Right kidney (tissue), 9 donors: ENCODE measurements at places on chromosomes 12 and 14.

DNA sequence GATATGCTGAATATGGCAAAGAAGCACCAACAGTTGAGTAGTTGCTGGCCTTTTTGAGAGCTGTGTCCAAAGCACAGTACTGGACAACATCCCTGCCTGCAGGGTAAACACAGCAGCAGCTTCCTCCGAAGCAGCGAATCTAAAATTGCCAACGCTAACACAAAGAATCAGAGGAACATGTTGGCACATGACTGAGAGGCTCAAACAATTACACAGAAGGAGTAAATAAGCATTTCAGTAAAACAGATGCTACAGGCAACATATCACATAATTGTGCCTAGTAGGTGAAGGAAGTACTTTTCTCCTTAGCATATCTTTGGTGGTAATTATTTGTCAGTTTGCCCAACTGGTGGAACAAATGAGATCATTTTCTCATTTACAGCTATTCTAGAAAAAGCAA, 52.1 kb downstream of the KICS2 start:
- DNase-seq, result no peak

- no peak for DNase-seq
Observed at GRCh38 chr12:76199808-76200207, 115.3 kb upstream of the NAP1L1 start.

GRCh38 chr12:129184127-129184928, 331.1 kb downstream of the GLT1D1 start:
- peak; percentile 52 for DNase-seq

DNA sequence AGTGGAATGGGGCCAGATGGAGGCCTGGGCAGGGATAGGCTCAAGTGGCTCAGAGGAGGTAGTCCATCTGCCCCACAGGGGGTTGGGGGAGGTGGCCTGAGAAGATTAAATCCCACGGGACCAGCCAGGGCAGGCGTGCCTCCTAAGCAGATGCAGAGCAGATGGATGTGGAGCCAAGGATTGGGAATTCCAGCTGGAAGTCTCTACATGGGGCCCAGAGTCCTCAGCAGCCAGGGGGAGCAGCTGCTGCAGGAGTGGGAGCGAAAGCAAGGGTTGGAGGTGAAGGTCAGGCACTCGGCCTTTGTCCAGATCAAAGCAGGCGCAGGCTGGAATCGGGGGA, 42.4 kb upstream of the VRK1 start:
- no peak for DNase-seq

DNA sequence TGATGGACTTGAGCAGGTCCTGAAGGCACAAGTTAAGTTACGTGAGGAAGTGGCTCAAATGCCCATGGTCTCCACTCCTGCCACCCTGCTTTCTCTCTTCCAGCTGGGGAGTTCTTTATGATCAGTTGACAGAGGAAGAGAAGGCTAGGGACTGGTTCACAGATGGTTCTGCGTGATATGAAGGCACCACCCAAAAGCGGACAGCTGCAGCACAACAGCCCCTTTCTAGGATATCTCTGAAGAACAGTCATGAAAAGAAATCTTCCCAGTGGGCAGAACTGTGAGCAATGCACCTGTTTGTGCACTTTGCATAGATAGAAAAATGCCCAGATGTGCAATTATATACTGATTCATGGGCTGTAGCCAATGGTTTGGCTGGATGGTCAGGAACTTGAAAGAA, 162.4 kb upstream of the FSCB start:
- DNase-seq, result no peak

DNA sequence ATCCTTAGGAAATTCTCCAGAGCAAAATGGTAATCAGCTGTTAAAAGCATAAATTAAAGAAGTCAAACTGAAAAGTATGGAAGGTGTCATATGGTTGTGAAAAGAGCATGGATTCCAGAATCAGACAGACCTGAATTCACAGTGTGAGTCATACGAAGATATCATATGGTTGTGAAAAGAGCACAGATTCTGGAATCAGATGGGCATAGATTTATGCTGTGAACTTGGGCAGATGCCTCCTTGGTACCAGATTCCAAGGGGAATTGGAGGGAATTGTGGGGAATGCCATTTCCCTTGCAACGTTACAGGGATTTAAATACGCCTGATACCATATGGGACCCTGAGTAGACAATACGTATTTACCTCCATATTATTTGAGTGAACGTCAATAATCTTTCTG, 183.7 kb downstream of the GALC start:
- DNase-seq, result no peak

GRCh38 chr14:67704484-67705089, 2.9 kb downstream of the RDH12 start:
- peak; percentile 26 for DNase-seq

- no peak for DNase-seq
Observed at GRCh38 chr12:112025808-112026375, 12.7 kb downstream of the ERP29 start.

- no peak for DNase-seq
Observed at GRCh38 chr12:66538970-66539369, 139.9 kb downstream of the GRIP1 start.

DNA sequence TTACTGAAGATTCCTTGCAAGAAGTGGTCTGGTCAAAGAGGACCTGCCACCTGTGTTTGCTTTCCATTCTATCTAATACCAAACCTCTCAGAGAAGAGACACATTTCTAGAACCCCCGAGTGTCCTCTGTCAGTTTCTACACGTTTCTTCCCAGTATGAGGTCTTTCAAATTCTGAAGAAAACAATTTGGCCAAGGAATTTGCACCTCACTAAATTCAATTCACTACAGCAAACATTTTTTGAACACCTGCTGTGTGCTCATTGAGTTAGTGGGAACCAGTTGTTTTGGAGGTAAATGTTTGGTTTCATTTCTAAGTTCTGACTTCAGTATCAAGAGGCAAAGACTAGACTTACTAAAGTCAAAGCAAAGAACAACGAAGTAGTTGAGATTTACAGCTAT, 19.4 kb downstream of the GPR19 start:
- no peak for DNase-seq

- DNase-seq, result no peak
Observed at GRCh38 chr14:89420502-89420901, 3.5 kb upstream of the FOXN3 start.

DNA sequence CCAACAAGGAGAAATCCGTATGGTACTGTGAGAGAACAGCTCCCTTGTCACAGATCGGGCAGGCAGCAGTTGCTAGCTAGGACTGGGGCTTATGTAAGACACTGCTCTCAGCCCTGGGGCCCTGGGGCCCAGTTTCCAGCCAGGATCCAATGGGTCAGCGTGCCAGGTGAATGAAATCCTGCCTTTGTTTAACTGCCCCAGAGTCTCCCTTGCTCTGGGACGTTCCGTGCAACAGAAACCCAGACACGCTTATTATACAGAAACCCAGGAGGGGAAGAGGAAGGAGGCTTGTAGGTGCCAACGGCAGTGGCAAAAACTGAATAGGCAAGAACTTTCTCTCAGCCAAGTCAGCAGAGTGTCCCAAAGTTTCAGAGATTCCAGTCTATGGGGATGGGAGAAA, 110.6 kb downstream of the DIO2 start:
- DNase-seq, result no peak

- DNase-seq, result no peak
Observed at GRCh38 chr14:68333262-68333661, 459.6 kb downstream of the ZFP36L1 start.

- DNase-seq, result no peak
Observed at GRCh38 chr14:56185992-56186391, 67.8 kb downstream of the PELI2 start.

DNA sequence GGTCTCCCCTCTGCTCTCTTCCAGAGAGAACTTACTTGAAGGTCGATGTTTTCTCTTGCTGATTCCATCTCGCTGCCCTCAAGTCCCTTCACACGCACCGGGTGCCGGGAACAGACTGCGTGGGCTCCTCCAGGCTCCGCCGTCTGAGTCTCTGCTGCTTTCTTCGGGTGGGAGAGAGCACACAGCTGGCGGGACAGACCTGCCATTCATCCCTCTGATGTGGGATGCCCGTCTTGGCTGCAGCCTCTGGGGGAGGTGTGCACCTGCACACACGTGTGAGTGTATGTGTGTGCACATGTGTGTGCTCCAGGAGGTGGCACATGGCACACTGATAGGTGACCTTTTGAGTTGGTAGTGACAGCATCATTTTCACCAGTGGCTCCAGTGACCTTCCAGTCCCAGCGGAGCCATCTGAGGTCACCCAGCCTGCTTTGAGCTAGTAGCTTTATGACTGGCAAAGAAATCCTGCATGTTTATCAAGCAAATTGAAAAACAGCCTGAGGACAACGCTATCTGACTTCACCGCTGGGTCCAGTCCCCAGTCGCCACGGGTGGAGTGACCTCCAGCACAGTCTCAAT, at the start of gene NINJ2:
TSS of gene NINJ2 (minus strand) at position 153 of the 579 bp plus-strand sequence. CDS start at position 68, 85 bp downstream.
- peak; percentile 17 for DNase-seq

DNA sequence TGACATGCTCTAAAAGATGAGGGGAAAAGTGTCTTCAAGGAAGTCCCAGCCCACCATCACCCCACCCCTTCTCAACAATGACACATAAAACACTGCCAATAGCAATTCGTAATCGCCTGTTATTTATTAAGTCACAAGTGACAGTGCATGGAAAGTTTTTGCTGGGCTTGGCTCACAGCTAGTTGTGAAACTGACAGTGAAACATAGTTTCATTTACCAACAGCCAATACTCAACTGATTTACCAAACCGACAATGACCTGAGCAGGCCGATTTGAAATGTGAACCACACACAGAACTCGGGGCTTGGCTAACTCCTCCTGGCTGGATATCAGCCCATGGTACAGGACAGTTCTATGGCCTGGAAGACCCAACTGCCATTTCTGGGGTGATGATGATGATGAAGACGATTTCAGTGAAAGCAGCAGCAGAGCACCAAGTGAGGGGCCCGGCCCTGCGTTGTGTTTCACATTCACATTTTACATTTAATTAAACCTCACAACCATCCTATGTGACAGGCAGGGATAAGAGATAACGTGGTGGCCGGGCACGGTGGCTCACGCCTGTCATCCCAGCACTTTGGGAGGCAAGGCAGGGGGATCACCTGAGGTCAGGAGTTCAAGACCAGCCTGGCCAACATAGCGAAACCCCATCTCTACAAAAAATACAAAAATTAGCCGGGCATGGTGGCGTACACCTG, 42.7 kb downstream of the CAMKK2 start:
- DNase-seq, result no peak

DNA sequence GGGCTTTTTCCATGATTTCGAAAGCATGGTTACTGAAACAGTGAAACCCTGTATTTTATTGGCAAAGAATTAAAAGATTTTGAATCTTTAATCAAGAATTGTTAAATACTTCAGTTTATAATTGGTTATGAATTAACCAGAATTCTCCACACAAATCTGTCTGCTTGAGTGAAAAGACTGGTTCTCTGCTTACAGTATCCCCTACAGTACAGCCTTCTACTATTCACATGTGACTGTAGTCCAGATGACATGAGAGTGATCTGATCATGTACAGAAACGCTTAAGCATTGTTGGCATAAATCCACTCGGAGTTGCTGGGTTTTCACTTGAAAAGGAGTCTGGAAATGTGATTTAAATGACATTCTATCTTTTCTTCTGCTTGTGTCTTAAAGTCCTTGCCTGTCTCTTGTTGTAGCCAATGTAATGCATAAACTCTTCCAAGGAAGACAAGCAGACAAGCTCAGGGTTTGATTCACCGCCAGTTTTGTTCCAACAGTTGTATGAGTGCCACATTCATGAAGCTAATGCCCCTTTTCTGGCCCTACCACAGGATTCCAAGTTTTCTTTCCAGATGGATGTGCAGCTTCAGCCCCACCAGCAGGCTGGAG, 222.0 kb upstream of the LRIG3 start:
- no peak for DNase-seq

DNA sequence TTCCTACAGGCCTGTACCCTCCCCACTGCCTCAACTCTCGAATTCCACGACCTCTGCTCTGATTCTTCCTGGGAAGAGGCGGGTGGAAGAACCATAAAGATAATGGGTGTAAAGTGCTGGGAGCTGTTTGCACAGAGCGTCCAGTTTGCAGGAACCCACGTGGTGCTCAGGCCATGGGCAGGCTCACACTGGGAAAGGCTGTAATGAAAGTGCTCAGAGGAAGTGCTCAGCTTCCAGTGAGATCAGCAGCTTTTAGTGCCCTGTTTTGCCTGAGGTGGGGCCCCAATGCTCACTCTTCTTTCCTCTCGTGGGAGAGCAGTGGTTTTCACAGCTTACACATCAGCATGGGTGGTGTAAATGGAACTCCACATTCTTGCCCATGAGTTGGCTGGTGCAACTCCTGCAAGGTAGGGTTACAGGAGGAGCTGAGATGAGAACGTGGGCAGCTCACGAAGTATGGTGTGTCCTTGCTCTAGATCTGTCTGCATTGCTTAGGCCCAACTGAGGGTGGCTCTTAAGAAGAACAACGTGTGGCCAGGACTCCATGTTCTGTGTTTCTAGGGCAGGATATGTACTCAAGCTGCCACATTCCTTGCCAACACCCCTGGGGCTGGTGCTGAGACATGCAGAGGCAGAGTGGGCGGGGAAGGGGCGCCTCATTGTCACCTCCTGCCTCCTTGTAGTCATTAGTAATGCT, 2.9 kb downstream of the TMEM63C start:
- no peak for DNase-seq

- DNase-seq, result peak; percentile 12
Observed at GRCh38 chr14:33309106-33309505, 370.4 kb downstream of the NPAS3 start.

DNA sequence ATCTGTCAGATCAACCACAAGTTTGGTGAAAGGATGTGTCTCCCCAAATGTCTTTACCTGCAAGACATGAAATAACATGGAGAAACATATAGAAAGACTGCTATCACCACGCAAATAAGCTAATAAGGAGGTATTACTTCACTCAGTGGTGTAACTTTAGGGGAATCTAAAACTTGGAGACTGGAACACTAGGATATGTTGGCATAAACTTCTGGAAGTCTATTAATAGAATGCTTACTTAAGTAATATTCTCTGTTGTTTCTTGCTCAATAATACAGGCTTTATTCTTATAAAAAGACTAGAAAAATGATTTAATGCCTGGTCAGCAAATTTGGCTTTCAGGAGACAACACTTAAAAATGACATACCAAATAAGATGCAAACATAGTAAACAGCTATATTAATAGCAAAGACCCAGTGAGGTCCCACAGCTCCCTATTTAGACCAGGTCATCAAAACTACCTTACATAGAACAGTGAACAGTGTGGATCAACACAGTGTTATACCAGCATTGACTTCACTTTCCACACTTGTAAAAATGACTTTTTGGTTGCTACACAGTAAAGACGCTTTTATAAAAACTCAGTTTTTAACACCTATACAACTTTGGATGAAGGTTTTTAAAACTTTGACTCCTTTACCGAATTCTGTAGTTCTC, 18.9 kb upstream of the HAL start:
- no peak for DNase-seq

DNA sequence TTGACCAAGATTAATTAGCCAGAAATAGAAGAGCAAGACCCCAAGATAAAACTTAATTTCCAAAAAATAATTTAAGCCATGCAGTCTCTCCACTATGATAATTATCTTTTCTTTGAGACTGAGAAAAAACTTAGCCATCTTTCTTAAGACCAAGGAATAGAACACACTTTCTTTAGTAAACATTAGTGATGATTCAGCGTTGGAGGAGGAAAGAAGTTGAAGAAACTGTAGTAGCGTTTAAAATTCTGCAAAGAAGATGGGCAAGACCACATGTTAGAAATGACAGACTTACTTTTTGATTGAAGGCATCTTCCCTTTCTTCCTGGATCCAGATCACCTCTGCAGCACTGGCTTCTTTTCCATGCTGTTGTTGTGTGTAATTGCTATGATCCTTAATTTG, 124.8 kb upstream of the RASSF8 start:
- DNase-seq, result no peak
